ENCODE measurements at places on chromosomes 7 and 10. TPM values are rescaled to one million over a fixed set of nuclear protein-coding genes. Genes with fewer than 3 reads are reported as not detected.
A peak's percentile ranks its signal among the peaks of the same experiment; 100 is the strongest.

DNA sequence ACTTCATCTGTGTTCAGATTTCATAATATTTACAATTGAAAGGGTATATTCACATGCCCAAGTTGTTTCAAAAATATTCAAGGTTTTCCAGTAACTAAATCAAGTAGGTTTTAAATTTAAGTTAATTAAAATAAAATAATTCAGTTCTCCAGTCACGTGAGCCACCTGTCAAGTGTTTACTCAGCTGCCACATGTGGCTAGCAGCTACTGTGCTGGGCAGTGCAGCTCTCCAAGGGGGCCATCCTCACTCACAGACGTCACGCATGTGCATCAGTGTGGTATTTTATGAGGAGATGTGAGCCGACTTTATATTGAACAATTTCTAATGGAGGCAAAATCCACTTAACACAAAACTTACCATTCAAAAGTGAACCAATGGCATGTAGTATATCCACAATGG is 69.7 kb upstream of the CAMK2B start:
- no peak for DNase-seq

DNA sequence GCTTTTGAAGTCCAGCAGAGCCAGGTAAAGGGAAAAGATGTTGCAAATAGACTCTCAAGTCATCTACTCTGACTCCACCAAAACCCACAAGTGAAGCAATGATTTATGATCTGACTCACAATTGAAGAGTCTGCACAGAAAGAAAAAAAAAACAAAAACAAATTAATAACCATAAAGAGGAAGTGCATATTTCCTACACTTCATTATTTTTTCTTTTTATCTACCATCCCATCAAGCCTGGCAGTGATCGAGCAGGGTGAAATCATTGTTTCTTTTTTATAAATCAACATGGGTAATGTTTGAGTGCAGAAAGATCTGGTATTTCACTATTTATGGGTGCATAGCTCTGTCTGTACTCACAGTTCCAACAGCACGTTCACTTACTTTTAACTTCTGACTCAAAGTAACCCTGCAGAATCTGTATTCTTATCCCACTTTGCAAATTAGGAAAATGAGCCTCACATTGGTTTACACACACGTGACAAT is 829.0 kb downstream of the TNS3 start:
- peak; percentile 92 for DNase-seq

- DNase-seq: no peak
Measured at GRCh38 chr7:38580485-38580884, 50.7 kb downstream of the AMPH start.

Gene TDRD1
- not detected for polyA plus RNA-seq

Gene KCND2
- not detected for polyA plus RNA-seq

- no peak for DNase-seq
Measured at GRCh38 chr10:72238392-72239175, 22.5 kb upstream of the ASCC1 start.

DNA sequence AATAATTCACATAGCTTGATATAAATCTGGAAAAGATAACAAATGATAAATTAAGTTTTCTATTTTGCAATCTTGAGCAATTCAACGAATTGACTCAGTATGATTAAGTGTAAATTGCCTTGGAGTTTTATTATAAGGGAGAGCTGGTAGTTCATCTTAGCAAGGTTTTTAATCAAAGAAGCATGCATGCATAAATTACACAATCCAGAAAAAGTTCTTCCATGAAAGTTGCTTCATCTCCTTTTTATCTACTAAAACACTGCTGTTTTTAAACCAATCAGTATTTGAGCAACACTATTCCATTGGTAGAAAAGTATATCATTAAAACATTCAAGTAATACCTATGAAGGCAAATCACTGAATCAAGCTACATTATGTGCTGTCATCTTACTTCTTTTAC is 47.6 kb downstream of the POT1 start:
- DNase-seq: no peak

- DNase-seq: no peak
Measured at GRCh38 chr7:35878351-35878750, 77.5 kb downstream of the SEPTIN7 start.

GRCh38 chr7:25580141-25580540 is 351.9 kb upstream of the NPVF start:
- DNase-seq: no peak

Measured in mammary epithelial cell (primary cell).